Eye (tissue), 1 donor: ENCODE measurements at places on chromosomes 1 and 21.

DNA sequence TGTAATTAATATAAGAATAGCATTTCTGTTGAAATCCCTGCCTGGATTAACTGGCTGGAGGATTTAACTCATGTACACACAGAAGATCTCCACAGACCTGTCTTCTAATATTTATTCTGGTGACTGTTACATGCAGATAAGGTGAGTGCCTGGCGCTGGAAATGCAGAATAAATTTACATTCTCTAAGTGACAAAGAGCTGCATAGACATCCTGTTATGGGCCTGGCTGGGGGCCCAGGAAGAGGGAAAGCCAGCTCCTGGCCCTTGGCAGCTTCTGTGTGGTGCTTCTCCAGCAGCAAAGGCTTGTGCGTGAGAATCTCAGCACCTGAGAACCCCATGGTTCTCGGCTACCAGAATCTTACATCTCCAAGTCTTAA is 446.6 kb downstream of the PTPRU start:
- peak; percentile 53 for DNase-seq

DNA sequence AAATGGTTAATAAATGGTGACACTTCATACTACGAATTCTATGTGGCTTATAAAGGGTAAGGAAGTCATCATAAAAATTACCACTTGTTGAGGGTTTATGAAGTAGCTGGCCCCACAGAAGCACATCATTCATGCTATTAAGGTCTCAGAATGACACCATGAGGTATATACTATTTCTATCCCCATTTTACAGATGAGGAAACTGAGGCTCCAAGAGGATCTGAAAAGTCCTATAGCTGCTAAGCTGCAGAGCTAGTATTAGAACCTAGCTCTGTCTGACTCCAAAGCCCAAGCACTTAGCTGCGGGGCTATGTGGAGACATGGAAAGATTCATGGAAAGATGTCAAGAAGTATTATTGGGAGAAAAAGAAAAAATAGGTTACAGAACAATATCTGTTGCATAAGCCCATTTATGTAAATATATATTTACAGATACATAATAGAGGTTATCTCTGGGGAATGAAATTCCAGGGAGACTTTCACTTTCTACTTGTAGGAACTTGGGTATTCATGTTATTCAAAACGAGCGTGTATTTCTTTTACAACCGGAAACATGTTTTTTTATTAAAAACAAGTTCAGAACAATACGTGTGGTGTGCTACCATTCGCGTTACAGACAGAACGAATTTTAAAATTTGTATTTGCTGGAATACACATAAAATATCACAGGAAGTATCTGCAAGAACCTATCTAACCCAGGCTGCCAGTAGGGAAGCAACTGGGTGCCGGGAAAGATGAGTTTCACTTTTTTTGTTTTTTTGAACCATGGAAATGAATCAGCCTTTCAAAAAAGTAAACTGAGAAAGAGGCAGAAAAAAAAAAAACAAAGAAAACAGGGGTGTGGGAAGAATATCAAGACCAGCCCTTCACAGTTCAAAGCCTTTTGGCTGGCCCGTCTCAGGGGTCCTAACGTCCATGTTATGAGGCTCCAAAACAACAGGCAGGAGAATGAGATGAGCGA is 13.4 kb downstream of the SPOCD1 start:
- no peak for DNase-seq

DNA sequence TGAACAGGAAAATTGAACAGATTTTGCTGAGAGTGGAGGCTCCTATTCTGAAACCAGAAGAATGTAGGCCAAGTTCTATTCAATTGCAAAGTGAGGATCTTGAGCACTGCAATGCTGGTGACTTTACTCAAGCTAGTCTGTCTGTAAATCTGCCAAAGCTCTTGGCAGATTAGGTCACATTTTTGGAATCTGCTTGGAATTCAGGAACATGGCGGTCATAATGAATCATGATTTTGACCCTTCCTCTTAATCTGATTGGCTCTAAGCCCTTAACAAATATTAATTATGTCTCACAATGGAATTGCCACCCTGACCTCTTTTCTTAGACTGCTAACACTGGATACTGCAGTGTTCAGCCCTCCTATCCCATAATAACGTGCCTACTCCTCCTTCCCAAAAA is 7.2 kb upstream of the GNG12 start:
- peak; percentile 25 for DNase-seq

DNA sequence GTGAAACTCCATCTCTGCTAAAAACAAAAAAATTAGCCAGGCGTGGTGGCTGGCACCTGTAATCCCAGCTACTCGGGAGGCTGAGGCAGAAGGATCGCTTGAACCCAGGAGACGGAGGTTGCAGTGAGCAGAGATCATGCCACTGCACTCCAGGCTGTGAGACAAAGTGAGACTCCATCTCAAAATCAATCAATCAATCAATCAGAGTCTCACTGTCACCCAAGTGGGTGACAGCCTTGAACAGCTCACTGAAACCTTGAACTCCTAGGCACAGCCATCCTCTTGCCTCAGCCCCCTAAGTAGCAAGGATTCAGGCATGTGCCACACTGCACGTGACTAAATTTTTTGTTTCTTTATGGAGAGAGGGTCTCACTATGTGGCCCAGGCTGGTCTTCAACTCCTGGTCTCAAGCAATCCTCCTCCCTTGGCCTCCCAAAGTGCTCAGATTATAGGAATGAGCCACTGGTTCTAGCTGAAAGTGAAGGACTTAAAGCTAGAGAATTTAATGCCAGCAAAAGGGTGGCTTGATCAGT is 44.4 kb downstream of the GNB1 start:
- DNase-seq = no peak

DNA sequence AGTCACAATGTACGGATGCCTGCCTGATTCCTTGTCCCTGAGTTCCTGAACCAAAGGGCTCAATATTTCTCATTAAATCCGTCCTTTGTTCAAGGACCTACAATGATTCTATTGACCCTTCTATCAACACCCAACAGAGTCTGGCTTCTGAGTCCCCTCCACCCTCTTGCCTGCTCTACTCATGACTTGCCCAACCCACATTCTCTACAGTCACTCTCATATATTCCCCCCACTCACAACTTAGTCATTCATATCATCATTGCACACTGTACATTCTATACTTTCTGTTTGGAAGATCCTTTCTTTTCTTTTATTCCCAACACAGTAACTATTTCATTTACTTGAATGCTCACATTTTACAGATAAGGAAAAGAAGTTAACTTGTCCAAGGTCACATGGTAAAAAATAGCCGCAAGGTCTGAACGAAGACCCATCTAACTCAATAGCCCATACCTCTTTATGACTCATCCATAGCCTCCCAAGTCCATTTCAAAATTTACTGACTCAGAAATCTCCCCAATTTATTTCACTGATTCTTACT is 3.6 kb downstream of the OTUD7B start:
- DNase-seq = no peak

- DNase-seq = no peak
Measured at GRCh38 chr1:206719169-206719839, 34.6 kb downstream of the MAPKAPK2 start.

GRCh38 chr1:98179151-98179773 is 258.4 kb upstream of the DPYD start:
- DNase-seq = no peak

- no peak for DNase-seq
Measured at GRCh38 chr1:67522001-67522441, 91.8 kb upstream of the SERBP1 start.

GRCh38 chr1:102174259-102174863 is 177.6 kb upstream of the OLFM3 start:
- no peak for DNase-seq

GRCh38 chr1:230176326-230176725 is 109.3 kb downstream of the GALNT2 start:
- no peak for DNase-seq

- DNase-seq = no peak
Measured at GRCh38 chr1:30758121-30758688, 631 bp upstream of the LAPTM5 start.

DNA sequence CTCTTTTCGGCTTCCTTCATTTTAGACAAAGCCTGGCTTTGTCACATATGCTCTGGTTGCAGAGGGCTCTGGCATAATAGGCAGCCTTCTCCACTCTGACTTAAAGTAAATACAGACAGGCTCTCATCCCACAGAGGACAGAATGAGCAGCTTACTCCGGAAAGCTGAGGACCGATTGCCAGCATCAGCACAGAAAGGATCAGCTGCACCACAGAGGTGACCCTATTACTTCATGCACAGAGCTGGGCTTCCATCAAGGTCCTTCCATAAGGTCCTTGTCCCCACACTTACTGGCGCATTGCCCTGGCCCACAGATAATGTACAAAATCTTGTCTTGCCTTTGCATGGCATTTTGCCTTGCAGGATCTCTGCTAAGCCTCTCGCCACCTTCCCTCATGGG is 67.6 kb downstream of the SEC16B start:
- peak; percentile 68 for DNase-seq

DNA sequence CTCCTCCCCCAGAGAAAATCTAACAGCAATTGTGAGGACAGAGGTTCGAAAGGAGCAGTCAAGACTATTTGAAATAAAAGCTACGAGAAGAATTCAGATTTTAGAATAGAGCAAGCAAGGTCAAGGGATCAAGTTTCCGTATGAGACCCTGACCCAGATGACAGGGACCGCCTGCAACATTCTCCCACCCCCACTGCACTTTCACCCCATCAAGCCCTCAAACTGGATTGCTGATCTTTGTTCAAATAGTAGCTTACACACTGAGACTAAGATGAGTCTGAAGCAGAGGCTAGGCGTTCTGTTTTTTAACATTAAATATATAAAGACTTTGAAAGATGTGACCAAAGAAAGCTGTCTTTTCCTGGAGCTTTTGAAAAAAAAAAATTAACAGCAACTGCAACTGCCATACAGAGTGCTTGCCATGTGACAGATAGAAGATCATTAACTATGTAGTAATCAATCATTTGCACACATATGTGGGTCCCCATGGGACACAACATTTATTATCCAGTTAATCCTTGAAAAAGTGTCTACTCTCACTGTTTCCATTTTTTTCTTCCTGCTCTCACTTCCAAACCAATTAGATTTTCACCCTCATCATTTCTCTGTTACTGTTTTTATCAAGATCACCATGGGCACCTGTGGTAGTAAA is 120.0 kb downstream of the GRIK1 start:
- no peak for DNase-seq

GRCh38 chr1:232040260-232040659 is 413.7 kb downstream of the DISC1 start:
- no peak for DNase-seq

DNA sequence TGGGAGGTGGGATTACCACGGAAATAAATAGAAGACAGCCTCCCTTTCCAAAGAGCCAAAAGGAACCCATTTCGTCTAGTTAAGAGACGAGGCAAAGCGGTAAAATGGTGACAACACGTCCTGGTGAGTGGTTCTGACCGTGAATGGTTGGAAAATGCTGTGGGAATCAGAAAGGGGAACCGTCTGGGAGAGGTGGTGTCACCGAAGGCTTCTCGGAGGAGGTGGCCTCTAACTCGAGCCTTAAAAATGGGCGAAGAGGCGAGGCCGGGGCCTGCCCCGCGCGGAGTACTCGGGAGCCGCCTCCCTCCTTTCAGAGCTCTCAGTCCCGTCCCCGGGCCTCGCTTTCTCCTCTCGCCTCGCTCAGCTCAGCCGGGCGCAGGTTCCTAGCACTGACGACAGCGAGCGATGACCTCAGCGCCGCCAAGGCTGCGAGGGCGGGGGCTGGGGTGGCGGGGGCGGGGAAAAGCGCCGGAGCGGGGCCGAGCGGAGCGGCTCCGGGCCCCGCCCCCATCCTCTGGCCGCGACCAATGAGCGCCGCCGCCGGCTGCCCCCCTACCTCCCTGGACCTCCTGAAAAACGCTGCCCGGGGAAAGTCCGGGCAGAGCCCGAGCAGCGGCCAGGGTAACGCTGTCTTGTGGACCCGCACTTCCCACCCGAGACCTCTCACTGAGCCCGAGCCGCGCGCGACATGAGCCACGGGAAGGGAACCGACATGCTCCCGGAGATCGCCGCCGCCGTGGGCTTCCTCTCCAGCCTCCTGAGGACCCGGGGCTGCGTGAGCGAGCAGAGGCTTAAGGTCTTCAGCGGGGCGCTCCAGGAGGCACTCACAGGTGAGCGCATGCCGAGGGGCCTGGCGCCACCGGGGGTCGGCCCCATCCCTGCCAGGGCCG is at the start of gene BTG2:
Gene BTG2 (plus strand): TSS at position 601 of the 890 bp plus-strand sequence. CDS start 88 bp downstream, at position 689.
- peak; percentile 96 for DNase-seq

DNA sequence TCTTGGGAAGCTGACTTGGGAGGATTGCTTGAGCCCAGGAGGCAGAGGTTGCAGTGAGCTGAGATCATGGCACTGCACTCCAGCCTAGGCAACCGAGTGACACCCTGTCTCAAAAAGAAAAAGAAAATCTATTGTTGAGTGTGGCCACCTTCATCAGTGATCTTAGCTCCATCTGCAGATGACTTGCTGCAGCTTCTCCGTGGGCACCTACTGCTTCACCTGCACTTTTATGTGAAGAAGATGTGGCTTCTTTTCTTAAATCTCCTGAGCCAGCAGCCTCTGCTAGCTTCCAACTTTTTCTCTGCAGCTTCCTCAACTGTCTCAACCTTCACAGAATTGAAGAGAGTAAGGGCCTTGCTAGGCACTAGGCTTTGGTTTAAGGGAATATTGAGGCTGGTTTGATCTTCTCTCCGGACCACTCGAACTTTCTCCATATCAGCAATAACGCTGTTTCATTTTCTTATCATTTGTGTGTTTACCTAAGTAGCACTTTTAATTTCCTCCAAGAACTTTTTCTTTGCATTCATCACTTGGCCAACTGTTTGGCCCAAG is 28.0 kb downstream of the AGPAT3 start:
- no peak for DNase-seq

DNA sequence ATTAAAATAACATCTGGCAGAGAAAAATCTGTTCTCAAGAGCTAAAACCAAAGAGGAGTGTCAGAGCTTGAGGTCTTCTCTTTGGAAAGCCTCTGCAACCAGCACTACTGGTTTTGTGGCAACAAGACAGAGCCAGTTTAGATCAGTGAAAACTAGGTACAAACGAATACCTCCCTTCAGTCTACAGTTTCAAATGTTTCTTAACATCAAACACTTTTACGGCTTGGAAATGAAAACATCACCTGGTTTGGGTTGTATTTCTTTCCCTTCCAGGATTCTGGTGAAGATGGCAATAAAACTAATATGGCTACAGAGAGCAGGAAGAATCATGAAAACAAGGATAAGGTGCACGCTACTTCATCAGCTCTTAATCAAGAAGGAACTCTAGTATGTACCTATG is 339.4 kb upstream of the ESRRG start:
- no peak for DNase-seq

GRCh38 chr1:27755865-27756264 is 17.2 kb upstream of the STX12 start:
- no peak for DNase-seq

GRCh38 chr21:44802396-44803153 is 955 bp upstream of the UBE2G2 start:
- no peak for DNase-seq

DNA sequence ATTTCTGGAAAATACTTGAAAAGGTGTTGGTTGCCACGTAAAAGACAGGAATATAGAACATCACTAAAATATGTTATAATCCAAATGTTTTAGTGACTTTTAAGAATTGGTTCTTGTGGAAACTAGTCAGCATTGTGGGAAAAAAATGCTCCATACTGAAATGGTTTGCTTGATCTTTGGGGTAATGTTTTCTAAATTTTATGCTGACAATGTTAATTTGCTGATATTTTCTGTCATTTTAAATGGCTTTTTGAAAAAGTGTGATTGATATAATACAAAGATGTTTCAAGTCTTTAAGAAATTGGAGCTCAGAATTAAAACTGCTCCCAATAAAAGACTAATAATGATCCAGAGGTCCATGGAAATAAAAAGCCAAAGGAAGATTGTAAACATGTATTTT is 610.9 kb downstream of the ADGRL2 start:
- DNase-seq = no peak
